Immature natural killer cell (primary cell): ENCODE measurements at places on chromosomes 2 and 18.

DNA sequence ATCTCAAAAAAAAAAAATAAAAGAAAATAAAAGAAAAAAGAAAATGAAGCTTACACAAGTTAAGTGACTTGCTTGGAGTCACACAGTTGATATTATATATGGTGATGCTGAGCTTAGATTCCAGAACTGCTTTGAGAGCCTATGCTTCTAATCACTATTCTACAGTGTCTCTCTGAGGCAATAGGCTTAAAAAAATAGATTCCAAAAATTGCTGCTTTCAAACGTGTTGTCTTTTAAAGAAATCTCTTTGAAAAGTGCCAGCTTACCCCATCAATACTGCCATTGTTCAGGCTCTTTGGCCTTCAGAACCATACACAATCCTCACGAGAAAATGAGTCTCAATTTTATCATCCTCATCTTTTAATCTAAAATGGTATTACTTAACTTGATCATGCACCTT is 102.6 kb downstream of the CDK15 start:
- no peak for DNase-seq

GRCh38 chr2:219056176-219056895 is 4.4 kb downstream of the IHH start:
- no peak for DNase-seq

GRCh38 chr2:233183869-233184418 is 67.5 kb upstream of the ATG16L1 start:
- DNase-seq: no peak

DNA sequence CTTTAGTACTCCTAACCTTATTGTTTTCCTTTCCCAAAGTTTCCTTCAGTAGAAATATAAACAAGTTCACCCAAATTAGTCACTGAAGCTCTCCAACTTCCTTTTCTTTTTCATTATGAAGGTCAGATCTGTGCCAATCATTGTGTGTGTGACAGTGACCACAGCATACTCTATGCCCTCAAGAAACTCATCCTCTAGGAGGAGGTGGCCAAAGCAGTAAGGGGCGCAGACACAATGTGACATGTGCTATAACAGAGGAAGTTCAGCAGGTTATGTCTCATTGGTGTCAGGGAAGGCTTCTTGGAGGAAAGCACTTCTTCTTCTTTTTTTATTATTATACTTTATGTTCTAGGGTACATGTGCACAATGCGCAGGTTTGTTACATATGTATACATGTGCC is 60.0 kb upstream of the PSME4 start:
- no peak for DNase-seq

GRCh38 chr2:96157649-96158553 is 12.7 kb upstream of the DUSP2 start:
- DNase-seq: peak; percentile 68

- DNase-seq: no peak
Measured at GRCh38 chr2:38037325-38037724, 38.6 kb downstream of the CYP1B1 start.

GRCh38 chr2:223027442-223027841 is 24.5 kb upstream of the KCNE4 start:
- no peak for DNase-seq

DNA sequence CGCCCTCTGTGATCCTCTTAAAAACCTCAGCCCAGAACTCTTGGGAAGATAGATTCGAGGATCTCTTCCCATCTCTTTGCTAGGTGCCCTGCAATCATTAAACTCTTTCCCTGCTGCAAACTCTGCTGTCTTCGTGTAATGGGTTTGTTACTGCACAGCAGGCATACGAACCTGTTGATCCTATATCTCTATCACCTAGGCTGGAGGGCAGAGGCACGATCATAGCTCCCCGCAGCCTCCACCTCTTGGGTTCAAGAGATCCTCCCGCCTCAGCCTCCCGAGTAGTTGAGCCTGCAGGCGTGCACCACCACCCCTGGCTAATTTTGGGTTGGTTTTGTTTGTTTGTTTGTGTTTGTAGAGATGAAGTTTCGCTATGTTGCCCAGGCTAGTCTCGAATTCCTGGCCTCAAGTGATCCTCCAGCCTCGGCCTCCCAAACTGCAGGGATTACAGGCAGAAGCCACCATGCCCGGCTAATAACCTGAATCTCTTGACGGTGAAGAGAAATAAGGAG is 493 bp upstream of the BBS5 start:
- no peak for DNase-seq

GRCh38 chr2:15554525-15555218 is 6.5 kb downstream of the NBAS start:
- no peak for DNase-seq

- DNase-seq: peak; percentile 32
Measured at GRCh38 chr2:176845718-176846117, 366.9 kb upstream of the HNRNPA3 start.

DNA sequence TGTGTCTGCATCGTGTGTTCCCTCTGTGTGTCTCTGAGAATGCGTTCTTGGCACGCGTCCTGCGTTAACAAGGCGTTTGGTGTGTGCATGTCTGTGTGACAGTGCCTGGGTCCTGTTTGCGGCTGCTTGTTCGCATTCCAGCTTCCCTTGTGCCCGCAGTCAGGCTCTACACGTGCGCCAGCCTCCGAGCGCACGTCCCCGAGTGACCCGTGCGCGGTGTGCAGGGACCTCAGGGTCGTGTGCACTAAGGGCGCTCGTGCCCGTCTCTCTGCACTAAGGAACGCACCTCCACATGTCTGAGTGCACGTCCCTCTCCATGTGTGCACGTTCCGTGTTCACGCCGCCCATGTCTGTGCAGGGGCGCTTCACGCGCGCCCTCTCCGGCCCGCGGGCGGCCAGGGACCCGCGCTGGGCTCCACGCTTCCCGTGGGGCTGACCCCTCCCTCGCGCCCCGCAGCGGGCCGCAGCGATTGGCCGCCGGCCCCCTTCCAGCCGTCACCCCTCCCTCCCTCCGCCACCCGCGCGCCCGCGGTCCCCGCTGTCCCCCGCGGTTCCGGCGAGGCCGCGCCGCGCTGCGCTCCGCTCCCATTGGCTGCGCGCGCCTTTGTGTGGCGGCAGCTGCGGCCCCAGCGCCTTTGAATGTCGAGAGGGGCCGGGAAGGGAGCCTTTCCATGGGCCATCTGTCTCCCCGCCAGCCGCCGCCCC is 229.4 kb downstream of the HAUS1 start:
- DNase-seq: peak; percentile 73

DNA sequence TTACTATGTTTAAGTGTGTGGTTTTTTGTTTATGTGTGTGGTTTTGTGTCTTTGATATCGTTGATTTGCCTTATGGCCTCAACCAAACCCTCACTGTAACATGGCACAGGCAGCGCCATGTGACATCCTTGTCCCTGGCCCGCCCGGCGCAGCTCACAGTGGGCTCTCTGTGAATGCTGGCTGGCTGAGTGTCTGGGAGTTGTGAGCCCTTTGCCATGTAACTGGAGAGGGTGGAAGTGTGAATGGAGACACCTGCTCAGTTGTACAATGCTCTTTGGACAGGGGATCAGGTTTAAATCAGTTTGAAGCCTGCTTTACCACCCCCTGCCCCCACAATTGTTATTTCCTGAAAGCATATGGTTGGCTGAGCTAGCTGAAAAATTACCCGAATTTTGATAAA is 41.8 kb downstream of the TCF7L1 start:
- DNase-seq: no peak

GRCh38 chr2:74448771-74449170 is 6.1 kb upstream of the INO80B start:
- DNase-seq: no peak

GRCh38 chr2:61538920-61539520 is 864 bp upstream of the XPO1 start:
- DNase-seq: no peak

DNA sequence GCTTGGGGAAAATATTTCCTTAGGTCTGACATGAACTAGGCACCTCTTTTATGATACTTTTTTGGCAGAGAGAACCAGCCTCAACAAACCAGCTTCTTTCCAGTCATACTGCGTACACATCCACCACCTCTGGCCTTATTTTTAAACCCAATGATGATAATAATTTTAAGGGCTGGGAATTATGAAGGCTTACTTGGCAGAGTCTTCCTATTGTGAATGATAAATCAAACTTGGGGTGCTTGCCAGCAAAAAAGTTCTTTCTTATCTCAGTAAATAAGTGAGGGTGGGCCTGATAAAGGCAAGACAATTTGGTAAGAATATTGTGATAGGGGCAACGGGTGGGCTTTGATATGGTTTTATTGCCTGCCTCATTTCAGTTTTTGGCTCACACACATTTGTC is 1230.2 kb upstream of the ZEB2 start:
- no peak for DNase-seq

DNA sequence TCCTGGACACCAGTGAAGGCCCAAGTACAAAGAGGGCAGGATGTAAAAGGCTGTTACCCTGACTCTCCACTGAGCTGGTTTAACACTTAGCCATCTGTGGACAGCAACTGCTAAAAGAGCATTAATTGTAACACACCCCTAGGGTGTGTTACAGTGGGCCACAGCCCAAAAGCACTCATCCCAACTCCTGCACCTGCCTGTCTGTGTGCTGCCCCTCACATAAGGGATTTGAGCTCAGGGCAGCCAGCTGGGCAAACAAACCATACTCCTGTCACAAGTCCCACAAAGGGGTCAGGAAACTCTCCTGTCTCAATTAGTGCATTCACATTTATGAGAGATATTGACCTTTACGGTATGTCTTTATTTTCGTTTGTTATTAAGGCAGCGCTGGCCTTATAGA is 833.1 kb upstream of the NXPH2 start:
- DNase-seq: no peak

- DNase-seq: no peak
Measured at GRCh38 chr2:54634564-54635511, 88.6 kb upstream of the EML6 start.

DNA sequence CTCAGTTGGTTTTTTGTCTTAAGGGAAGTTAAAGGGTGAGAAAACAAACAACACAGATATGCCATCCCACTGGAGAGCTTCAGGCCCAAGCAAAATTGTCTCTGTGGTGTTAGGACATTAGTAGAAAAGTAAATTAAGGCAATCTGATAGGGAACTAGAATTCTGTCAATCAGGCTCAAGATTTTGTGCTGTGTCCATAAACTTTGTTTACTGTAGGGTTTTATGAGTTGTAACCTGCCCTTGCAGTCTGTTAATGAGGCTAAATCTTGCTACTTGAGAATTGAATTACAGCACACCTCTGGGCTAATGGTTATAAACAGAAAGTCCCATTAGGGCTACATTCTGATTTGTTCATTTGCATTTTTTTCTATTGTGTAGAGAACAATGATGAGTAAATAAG is 78.0 kb upstream of the OTX1 start:
- no peak for DNase-seq

GRCh38 chr18:22694954-22695353 is 238.2 kb upstream of the RBBP8 start:
- DNase-seq: no peak

DNA sequence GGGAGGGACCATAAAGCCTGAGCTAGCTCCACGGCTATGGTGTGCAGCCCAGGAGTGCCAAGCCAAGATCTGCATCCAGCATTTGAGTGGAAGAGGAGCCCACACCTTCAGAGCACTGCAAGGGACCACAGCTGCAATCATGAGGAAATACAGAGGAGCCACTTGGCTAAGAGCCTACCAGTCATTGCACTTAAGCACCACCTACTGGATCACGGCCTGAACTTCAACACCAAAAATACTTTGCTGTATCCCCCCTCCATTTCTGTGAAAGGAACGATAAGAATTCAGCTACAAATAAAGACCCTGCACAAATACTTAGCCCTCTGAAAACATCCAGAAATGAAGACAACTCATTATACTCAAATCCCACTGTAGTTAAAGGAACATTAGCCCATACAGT is 545.3 kb downstream of the TSN start:
- DNase-seq: no peak

GRCh38 chr2:121200419-121201315 is 84.3 kb downstream of the TFCP2L1 start:
- DNase-seq: no peak

DNA sequence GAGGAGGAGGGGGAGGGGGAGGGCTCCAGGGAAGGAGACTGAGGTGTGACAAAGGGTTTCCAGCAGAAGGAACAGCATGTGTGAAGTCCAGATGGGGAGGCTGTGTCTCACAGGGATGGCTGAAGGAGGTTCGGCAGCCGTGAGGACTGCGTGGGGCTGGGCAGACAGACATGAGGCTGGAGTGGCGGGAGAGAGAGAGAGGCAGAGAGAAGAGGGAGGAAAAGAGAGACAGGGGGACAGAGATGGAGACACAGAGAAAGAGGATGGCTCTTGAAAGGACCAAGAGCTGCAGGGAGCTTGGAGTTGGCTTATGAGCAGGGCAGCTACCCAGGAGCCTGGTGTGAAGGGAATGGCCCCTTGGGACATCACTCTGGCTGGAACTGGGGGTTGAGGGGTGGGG is 138.9 kb upstream of the ASB18 start:
- no peak for DNase-seq

GRCh38 chr2:29811378-29811777 is 110.0 kb downstream of the ALK start:
- DNase-seq: no peak

- DNase-seq: no peak
Measured at GRCh38 chr2:105917226-105917625, 172.5 kb downstream of the NCK2 start.

- DNase-seq: no peak
Measured at GRCh38 chr2:162013514-162014475, 60.2 kb downstream of the DPP4 start.

DNA sequence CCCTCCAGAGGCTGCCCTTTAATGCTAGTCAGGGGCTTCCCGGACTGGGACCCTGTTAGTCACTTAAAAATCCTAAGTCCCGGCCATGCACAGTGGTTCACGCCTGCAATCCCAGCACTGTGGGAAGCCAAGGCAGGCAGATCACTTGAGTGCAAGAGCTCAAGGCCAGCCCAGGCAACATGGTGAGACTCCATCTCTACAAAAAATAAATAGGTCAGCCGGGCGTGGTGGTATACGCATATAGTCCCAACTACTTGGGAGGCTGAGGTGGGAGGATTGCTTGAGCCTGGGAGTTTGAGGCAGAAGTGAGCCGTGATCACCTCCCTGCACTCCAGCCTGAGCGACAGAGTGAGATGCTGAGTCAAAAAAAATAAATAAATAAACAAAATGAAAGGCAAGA is 17.2 kb upstream of the KCNG2 start:
- DNase-seq: no peak

DNA sequence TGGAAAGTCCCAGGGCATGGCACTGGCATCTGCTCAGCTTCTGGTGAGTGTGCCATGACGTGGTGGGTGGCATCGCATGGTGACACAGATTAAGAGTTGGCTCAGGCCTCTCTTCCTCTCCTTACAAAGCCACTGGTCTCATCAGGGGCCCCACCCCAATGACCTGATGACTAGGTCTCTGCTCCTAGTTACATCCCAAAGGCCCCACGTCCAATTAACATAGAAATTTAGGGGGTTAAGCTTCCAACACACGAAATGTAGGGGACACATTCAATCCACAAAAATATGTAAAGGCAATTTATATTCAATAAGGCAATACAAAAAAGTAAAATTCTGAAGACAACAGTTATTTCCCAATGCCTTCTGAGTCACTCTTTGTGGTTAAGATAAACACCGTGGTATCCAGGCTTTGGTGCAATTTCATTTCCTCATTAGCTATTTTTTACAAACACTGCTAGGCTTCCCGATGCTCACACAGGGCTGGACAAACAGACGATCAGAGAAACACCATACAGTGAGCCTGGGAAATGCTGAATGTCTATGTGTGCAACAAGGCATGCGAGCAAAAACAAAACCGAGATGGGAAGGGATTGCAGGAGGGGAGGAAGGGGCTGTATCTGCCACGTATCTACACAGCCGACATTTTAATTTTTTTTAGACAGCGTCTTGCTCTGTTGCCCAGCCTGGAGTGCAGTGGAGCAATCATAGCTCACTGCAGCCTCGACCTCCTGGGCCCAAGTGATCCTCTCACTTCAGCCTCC is 67.2 kb downstream of the MBP start:
- peak; percentile 70 for DNase-seq

- no peak for DNase-seq
Measured at GRCh38 chr2:118657466-118657865, 190.0 kb downstream of the EN1 start.
